Glomerular endothelial cell (primary cell): ENCODE measurements at places on chromosomes 1 and 21. TPM values are rescaled to one million over a fixed set of nuclear protein-coding genes. Genes with fewer than 3 reads are reported as not detected.
A peak's percentile ranks its signal among the peaks of the same experiment; 100 is the strongest.

GRCh38 chr1:153567621-153568366 lies 2.1 kb upstream of the S100A2 start:
- DNase-seq = no peak

GRCh38 chr1:2642560-2643413 lies 10.0 kb upstream of the MMEL1 start:
- DNase-seq = peak; percentile 20

DNA sequence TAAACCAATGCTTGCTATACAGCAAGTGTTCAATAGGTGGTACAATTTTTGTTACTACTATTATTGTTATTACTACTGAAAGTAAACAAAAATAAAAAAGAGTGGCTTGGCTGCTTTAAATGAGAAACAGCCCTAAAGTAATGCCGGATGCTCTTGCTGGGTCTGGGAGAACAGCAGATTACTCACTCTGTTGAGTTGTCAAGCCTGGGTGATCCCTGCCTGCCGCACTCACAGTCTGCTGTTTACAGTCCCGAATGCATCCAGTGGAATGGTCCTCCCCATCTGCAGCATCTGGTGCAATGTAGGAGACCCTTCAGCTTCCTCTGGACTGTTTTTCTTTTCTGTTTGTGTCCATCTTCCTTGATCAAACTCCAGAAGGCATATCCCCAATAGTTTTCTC lies 102.7 kb upstream of the IVNS1ABP start:
- no peak for DNase-seq

DNA sequence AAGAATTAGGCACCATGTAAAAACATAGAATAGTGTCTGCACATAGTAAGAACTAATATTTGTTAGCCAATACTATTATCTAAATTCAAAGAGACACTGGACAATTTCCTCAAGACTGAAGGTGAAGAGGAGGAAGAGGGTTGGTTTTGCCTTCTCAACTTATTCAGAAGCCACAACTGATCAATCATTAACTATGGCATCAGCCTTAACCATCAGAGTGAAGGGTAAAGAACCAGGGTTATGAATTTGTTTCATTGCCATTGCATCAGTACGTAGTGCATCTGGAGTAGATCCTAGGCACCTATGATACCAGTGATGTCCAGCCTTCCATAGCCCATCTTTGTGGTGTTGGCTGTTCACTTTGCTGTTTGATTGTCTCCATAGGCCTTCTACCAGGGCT lies 421.7 kb upstream of the DEPDC1 start:
- no peak for DNase-seq

DNA sequence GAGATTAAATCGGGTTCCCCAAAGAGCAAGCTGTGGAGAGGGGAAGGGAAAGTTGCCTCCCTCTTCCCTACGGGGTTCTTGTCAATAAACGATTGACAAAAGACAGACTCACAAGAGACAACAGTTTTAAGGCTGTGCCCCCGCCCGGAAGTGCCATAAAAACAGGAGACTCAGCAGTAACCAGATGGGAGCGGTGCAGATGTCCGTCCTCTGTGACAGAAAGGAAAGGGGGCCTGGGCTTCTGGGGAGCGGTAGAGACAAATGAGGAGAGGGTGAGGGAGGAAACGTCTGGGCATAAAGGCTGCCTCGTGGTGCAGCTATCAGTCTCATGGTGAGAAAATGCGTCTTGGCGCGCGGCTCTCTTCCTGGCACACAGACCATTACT lies 5.9 kb downstream of the TP73 start:
- no peak for DNase-seq

- DNase-seq = no peak
These were observed 136.1 kb downstream of the KIF26B start for GRCh38 chr1:245290836-245291235.

DNA sequence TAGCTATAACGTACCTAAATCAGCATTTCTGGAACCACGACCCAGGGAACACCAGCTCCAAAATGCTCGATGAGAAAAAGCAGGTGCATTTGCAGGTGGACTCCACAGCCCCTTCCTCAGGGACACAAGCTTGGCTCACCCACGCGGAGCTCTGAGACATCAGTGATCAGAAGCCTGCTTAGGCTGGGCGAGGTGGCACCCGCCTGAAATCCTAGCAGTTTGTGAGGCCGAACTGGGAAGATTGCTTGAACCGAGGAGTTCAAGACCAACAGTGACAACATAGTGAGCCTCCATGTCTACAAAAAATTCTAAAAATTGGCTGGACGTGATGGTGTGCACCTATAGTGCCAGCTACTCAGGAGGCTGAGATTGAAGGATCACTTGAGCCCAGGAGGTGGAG lies 2.5 kb upstream of the TSPEAR start:
- DNase-seq = no peak

GRCh38 chr21:38178653-38179470 lies 77.9 kb upstream of the KCNJ15 start:
- DNase-seq = no peak

DNA sequence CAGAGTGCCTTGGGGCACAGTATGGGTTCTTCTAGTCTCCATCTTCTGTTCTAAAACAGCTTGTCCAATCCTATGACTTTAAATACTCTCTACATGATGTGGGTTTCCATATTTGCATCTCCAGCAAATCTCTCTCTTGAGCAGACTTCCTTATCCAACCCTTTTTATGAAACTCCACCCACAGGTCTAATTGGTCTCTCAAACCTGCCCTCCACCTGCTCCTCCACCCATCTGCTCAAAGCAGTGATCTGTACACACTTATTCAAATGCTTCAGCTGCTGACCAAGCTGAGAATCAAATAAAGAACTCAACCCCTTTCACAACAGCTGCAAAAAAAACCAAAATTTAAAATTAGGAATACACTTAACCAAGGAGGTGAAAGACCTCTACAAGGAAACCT lies 11.5 kb downstream of the MCOLN2 start:
- DNase-seq = no peak

GRCh38 chr1:221644663-221645258 lies 97.1 kb downstream of the DUSP10 start:
- DNase-seq = no peak

DNA sequence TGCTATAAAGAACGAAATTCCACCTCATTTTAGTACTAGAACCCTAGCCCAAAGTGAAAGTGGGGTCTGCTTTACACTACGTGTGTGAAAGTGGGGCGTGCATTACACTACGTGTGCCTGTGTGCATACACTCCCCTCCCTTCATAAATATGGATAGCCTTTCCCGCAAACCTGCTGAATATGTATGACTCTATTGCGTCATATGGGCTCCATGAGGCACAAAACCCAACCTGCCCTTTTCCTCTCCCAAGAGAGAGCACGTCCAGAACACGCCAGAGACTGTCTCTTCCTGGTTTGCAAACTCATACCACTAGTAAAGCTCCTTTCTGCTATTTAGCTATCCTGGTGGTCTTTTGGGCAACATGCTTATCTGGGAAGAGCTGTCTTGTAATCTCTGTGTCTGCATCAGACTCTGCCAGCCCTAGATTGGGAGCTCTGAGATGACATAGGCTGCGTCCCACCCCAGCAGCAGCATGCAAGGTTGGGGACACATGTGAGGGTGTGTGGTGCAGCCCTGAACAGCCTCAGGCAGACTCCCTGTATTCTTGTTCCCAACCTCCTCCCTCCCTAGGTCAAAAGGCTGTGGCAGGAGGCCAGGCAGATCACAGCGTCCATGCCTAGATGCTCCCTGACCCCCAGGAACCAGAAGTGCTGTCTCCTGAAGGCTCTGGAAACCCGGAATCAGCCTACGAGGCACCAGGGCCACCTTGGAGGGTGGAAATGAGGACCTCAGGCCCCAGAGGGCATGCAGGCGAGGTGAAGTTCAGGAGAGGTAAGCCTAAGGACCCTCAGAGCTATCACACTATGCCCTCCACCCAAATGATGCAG lies 12.3 kb upstream of the PADI1 start:
- DNase-seq = no peak

DNA sequence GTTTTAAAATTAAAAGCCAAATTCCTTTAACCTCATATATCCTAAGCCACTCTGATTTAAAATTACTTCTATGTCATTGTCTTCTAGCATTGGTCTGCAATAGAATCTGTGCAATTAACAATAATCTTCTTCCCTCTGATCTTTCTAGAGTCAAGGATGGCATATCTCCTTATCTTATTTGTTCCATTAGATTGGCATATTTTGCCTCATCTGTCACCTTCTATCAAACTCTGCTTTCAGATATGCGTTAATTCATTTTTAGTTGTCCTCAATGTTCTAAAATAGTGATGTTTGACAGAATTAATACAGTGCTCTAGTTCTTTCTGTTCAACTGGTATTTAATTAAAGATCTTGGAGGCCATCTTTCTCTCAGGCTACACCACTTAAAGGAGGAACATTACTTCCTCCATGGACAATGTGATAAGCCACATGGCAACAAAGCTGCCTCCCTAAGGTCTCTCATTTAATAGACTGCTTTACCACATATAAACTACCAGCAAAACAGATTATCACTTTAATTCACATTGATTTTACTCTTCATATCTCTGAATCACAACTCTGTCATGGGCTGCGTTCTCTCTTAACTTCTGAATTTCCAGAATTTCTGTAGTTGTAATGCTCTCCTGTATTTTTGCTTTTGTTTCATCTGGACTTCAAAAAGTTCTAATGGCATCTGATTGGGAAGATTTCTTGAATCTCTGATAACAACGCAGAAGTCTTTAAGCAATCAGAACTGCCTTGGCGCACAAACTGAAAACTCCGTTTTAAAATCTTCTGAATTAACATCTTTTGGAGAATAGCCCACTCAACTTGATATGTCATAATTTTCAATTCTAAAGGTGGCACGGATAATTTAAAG lies 2.8 kb downstream of the NRIP1 start:
- DNase-seq = no peak

- DNase-seq = no peak
These were observed 1222.1 kb upstream of the NCAM2 start for GRCh38 chr21:19776076-19776475.

- DNase-seq = no peak
These were observed 148.0 kb upstream of the ZRANB2 start for GRCh38 chr1:71228742-71229365.

- DNase-seq = peak; percentile 36
These were observed 1067.9 kb downstream of the TTLL7 start for GRCh38 chr1:82931006-82931405.

- peak; percentile 56 for DNase-seq
These were observed 39.0 kb downstream of the MRPL39 start for GRCh38 chr21:25568246-25568645.

- DNase-seq = no peak
These were observed 15.2 kb downstream of the GPR161 start for GRCh38 chr1:168121401-168122011.

GRCh38 chr1:179089827-179090482 lies 8.1 kb downstream of the TOR3A start:
- no peak for DNase-seq

DNA sequence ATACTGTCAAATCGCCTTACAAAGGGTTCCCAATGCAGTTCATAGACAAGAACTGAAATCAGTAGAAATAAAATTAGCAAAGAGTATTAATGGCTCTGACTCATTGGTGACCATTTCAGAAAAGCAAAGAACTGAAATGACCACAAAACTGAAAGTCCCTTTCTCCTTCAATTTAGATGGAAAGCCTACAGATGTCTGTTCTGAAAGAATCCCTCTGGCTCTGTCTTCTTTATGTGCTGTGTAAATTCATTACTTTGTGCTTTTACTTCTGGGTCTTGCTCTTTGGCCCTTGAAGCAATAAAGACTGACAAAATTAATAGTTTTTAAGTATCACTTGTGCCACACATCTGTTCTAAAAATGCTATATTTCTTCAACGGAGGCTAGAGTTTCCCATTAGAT lies 62.7 kb upstream of the GPR89A start:
- DNase-seq = no peak

GRCh38 chr1:156344409-156344808 lies 6.1 kb downstream of the TSACC start:
- DNase-seq = no peak

DNA sequence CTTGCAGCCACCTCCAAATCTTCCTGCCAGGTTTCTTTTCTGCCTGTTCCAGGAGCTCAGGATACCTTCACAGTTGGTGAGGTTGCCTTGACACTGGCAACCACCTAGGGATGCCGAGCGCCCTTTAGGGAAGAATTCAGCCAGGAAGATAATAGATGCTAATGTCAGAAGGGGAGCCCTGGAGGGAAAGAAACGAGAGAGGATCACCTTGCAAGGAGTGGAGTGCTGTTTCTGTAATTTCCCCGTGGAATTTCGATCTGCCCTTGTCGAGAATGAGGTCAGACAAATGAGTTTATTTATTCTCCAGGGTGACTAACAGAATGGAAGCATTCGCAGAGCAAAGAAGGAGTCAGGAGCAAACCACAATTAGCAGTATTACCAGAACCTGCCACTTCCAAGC lies 315.8 kb upstream of the KAZN start:
- no peak for DNase-seq

- DNase-seq = no peak
These were observed 35.8 kb downstream of the SPEN start for GRCh38 chr1:15883326-15883725.

GRCh38 chr1:70866542-70867264 lies 180.9 kb downstream of the PTGER3 start:
- DNase-seq = no peak

DNA sequence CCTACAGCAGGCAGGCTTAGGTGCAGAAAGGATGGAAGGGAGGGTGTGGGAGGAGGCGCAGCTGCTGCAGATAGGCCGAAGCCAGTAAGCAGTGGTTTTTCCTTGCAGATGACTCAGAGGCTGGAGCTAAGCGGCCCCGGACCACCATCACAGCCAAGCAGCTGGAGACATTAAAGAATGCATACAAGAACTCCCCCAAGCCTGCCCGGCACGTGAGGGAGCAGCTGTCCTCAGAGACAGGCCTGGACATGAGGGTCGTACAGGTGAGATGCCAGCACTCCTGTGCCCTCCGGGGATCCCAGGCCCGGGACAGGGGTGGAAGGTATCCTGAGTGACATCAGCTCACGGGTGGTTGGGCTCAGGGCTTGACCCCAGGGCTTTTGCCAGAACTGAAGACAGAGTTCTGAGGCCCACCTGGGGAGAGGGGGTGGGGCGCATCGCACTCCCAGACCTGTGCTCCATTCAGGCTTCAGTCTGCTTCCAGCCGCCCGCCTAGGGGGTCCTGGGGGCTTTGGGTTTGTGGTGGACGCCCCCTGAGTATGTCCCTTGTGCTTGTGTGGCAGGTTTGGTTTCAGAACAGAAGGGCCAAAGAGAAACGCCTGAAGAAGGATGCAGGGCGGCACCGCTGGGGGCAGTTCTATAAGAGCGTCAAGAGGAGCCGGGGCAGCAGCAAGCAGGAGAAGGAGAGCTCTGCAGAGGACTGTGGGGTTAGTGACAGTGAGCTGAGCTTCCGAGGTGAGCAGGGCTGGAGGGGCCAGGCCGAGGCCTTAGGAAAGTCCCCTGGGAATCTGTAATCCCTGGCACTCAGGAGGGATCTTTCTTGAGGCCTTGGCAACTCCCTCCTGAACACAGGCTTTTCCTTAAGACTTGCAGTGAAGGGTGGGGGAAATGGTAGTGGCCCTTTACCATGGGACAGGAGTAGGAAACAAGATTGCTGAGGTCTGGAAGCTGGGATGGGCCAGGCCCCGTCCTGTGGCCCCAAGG lies 41.5 kb downstream of the LHX4 start:
- DNase-seq = no peak

MANEAL gene
- total RNA-seq = 1.1 and 2.2 TPM in 2 replicates

KRTAP19-3 gene
- total RNA-seq = not detected in 2 replicates

TRAF3IP3 gene
- total RNA-seq = not detected in 2 replicates

C1orf87 gene
- not detected in 2 replicates for total RNA-seq

LENEP gene
- total RNA-seq = not detected in 2 replicates

VTCN1 gene
- not detected in 2 replicates for total RNA-seq

CFHR1 gene
- not detected in 2 replicates for total RNA-seq

S100A7 gene
- total RNA-seq = not detected in 2 replicates

GOLT1A gene
- not detected in 2 replicates for total RNA-seq

SAMD13 gene
- 1.3 and 1.5 TPM in 2 replicates for total RNA-seq

NPHS2 gene
- not detected in 2 replicates for total RNA-seq

LRRC71 gene
- total RNA-seq = 0.12 TPM in 1 of 2 replicates, not detected in the other

PAX7 gene
- total RNA-seq = not detected in 2 replicates

PRAMEF17 gene
- not detected in 2 replicates for total RNA-seq

CTSK gene
- 2.3 and 5.5 TPM in 2 replicates for total RNA-seq
